ENCODE measurements at places on chromosomes 16 and 17.

DNA sequence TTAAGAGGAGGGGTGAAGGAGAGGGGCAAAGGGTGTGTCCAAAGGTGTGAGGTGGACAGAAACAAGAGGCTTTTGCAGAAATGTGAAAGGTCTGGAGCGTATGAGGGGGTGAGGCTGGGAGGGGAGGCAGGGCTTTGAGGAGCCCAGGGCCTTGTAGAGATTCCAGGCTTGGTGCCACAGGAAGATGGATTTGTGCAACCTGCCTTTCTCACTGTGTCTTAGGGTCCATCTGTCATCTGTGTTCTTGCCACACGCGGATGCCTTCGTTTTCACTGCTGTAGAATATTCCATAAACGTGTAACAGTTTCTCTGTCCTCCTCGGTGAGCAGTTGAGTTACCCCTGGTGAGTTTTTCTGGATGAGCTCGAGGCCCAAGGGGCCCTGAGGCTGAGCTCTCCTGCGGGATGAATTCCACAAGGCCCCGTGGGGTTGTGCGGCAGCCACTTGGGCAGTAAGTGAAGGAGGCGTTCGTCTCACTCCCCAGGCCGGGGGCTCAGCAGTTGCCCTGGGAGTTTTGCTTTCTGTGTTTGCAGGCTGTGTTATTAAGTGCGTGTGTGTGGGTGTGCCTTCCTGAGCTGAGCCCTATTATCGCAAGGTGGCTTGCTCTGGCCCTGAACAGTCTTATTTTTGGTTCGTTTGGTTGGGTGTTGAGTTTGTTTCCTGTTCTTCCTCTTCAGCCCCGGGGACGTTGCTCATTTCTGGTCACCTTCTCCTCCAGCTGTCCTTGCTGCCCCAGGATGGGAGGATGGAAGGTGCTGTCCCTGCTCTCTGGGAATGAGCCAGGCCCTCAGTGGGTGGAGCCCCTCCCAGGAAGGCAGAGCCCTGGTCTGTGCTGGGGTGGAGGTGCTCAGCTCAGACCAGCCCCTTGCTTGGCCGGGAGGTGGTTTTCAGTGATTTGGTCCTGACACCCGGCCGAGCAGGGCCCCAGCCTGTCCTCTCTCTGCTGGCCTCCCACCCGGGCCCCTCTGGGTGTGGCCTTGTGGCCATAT lies 28.4 kb downstream of the BAIAP2 start:
- no peak for DNase-seq

DNA sequence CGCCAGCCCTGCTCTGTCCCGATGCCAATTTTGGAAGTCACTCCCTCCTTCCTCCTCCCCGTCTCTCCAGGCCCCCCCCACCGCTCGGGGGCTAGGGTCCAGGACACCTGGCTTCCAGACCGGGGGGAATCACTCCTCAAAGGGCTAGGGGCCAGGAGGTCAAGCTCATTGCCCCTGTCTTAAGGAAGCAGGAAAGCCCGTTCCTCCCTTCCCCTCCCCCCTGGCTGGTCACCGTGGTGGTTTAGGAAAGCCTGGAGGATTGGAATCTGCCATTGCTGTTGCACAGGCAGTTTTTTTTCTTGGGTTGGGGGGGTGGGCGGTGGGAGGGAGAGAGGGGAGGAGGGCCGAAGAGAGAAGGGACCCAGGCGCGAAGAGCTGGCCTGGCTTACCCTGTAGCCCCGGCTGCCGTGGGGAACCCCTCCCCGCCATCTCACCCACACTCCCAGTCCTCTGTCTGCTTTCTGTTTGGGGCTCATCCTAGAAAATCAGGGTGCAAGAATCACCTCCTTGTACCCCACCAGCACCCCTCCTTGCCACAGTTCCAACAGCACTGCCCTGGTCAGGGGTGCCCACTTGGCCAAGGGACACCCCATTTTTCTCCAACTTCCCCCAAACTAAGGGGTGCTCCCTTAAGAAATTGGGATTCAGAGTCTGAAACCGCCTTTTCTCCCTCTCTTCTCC lies 2.9 kb upstream of the BCL6B start:
- no peak for DNase-seq

GRCh38 chr17:34254146-34254545 lies 939 bp upstream of the CCL2 start:
- no peak for DNase-seq

GRCh38 chr16:47492428-47493377 lies 31.6 kb downstream of the PHKB start:
- DNase-seq = no peak

DNA sequence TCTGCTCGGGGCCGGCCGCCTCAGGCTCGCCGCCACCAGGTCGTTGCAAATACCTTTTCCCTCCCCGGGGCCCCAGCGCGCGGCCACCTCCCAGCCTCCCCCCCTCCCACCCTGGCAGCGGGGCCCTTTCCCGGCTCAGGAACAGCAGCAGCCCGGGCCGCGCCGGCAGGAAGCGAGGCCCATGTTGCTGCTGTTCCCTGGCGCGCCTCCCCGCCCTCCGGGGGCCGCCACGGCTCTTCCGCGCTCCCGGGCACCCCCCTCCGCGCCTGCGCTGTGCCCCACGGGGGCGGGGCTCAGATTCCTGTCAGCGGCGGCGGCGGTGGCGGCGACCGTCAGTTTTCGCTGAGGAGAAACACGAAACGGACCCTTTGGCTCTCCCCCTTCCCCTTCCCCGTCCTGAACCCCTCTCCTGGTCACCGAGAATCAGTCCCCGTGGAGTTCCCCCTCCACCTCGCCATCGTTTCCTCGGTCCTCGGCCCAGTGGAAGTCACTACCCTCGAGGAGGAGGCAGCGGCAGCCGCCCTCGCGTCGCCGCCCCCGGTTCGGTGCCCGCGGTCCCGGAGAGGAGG lies at the start of gene NFAT5:
Gene NFAT5, plus strand, starts transcription at position 296 of the 569 bp plus-strand sequence. CDS start 336 bp downstream, outside the sequence.
- DNase-seq = peak; percentile 82

DNA sequence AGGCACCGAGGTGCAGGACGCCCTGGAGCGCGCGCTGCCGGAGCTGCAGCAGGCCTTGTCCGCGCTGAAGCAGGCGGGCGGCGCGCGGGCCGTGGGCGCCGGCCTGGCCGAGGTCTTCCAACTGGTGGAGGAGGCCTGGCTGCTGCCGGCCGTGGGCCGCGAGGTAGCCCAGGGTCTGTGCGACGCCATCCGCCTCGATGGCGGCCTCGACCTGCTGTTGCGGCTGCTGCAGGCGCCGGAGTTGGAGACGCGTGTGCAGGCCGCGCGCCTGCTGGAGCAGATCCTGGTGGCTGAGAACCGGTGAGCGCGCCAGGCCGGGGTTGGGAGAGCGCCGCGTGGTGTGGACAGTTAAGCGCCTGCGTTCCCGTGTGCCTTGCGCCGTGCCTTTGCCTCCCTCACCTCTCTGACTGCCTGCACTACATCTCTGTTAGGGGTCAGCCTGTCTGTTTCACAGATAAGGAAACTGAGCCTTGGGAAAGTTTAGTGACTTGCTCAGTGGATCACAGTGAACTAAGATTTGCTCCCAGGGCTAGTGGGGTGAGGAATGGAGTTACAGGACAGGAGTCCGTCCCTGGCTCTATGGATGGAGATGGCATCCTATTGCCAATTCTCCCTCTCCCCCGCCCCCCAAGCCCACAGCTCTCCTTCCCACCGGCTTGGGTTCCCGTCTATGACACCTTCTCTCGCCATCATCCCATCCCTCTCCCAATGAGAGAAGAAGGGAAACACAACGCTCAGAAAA lies 880 bp downstream of the SARM1 start:
- no peak for DNase-seq

DNA sequence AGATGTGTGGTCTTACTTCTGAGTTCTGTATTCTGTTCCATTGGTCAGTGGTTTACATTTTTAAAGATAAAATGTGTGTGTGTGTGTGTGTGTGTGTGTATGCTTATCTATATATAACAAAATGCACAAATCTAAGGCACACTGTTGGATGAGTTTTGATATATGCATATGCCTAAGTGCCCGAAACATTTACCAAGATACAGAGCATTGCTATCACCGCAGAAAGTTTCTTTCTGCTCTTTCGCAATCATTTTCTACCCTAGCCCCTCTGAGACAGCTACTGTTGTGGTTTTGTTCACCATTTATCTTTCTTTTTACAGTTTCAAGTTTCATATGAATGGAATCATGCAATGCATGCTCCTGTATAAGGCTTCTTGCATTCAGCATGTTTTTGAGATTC lies 97.0 kb downstream of the MRTFB start:
- DNase-seq = no peak

DNA sequence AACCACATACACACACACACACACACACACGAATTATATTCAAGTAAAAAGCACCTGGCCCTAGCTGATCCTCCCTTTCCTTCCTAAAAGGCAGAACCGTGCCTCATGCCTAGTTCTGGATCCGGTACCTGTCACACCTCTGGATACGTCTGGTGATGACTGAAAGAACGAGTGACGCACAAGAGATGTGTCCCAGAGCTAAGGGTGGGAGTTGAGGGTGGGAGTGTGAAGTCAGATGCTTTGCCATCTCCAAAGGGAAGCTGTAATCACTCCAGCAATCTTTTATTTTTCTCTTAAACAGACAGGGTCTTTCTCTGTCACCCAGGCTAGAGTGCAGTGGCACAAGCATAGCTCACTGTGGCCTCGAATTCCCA lies 26.5 kb upstream of the GSG1L start:
- no peak for DNase-seq

GRCh38 chr17:17063546-17064122 lies 21.4 kb downstream of the MPRIP start:
- DNase-seq = no peak

GRCh38 chr16:61792194-61792909 lies 243.9 kb downstream of the CDH8 start:
- no peak for DNase-seq

DNA sequence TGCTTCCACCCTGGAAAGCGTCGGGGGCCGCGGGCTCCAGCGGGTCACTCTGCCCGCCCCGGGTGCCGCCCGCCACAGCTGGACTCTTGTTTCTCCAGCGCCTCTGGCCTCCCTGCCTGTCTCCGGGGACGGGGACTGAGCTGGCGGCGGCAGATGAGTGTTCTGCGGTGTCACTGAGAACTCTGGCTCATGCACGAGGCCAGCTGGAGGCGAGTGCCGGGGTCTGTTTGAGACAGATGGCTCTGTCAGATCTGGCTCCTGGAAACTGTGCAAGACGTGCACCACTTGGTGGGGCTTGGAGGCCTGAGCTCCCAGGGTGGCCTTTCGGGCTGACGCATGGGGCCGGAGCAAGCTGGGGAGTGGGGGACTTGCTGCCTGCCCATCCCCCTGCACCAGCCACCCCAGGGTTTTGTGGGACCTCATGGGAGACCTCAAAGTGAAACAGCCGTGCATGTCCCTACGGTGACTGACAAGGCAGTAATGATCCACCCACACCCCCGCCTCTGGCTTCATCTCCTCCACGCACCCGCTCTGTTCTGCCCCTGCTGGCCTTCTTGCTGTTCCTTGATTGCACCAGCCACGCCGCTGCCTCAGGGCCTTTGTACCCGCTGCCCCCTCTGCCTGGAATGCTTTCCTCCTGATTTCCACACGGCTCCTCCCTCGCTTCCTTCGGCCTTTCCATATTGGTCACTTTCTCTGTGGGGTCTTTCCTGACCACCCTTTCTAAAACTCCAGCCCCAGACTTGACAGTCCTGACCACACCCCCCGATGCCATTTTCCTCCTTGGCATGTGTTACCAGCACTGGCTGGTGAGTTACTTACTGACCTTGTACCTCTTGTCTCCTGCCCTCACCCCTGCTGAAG lies 174.9 kb upstream of the CIBAR2 start:
- no peak for DNase-seq

GRCh38 chr16:15553313-15554088 lies 89.5 kb downstream of the MARF1 start:
- no peak for DNase-seq

DNA sequence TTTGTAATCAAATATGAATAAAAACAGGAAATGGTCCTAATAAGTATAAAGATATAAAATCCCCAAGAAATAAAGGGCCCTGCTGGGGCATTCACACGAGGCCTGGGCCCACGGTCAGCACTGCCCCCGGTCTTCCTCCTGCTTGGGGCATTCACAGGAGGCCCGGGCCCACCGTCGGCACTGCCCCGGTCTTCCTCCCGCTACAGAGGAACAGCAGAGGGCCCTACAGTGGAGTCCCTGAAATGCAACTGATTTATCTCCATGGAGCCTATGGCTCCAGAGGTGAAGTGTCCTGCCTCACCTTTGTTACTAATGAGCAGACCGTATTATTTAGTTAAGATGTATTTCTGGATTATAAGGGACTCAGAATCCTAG lies 46.5 kb downstream of the MAP1LC3B start:
- no peak for DNase-seq
